ENCODE measurements at places on chromosomes 7 and 10.
A peak's percentile ranks its signal among the peaks of the same experiment; 100 is the strongest.

- DNase-seq = peak; percentile 31
These were observed 531.2 kb downstream of the HTR7 start for GRCh38 chr10:90326498-90327267.

DNA sequence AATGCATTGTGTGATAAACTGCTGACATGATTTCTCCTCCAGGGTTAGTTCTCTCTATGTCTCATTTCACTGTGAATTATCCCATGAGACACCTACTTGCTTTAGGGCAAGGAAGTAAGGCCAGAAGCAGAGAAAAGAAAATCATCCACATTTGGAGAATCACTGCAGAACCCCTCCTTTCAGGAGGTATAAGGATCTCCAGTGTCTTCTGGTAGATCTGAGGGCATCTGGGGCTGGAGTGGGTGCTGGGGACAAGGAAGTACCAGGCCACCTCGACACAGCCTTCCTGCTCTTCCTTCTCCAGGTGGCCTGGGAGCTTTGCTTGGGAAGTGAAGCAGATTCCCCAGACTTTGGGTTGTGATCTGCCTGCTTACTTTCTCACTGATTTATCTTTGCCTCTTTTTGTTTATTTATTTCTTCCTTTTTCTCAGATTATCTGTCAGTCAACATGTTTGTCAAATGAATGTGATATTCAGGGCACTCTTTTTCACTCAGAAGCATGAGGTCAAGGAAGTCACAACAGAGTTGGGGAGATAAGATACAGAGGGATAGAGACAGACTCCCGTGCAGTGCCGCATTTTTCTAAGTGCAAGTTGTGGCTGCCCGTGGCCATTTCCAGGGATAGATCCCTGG, 12.4 kb upstream of the CAMK2G start:
- DNase-seq = peak; percentile 66

DNA sequence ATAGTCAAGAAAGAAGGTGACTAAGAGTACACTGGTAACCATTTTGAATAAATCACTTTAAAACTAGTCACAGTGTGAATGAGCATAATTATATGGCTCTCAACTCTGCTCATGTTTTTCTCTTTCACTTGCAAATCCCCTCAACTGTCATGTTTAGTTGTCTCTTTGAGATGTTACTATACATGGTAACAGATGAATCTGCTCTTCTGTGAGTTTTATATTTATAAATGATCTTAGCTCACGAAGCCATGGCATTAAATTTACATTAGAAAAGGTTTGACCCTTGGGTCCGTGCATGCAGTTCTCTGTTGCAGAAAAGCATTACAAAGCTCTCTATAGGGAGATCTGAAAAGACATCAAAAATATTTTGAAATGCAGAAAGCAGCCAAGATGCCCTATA, 33.0 kb upstream of the LRRTM3 start:
- DNase-seq = no peak

- DNase-seq = no peak
These were observed 20.4 kb upstream of the C10orf71 start for GRCh38 chr10:49278497-49278981.

DNA sequence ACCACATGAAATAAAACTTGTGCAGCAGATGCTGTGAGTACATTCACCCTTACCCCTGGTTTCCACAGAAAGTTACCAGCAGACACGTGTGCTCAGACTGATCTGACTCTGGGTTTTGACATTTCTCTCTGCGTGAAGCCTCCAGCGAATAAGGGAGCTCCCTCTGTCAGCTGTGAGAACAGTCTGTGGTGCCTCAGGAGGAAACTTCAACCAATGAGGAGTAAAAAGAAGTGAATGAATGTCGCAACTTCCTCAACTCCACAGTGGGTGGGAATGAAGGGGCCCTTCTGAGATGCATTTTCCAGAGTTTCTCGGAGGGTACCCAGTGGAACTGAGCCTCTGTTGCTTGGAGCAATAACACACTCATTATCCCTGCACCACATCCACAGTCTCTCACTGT, 743.4 kb downstream of the TNS3 start:
- DNase-seq = no peak

DNA sequence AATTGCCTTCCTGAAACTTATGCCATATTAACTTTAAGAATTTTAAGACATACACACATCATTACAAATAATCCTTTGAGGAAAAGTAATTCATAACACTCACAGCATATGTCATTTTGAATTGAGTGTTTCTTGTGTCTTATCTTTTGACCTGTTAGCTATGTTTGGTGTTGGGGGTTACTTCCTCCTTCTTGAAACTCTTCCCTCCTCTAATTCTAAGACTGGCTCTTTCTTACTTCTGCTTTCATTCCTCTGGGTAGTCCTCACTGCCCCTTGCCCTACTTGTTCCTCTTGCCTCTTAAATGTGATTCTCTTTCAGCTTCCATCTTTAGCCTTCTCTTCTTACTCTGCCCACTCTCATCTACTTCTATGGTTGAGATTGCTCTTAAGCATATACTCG, 28.3 kb upstream of the PIP4K2A start:
- no peak for DNase-seq

GRCh38 chr10:106011250-106011649, 1153.3 kb downstream of the SORCS1 start:
- no peak for DNase-seq

- peak; percentile 49 for DNase-seq
These were observed 8.1 kb upstream of the VDAC2 start for GRCh38 chr10:75202321-75203045.

GRCh38 chr7:774161-775109, 47.4 kb upstream of the PRKAR1B start:
- DNase-seq = peak; percentile 32

GRCh38 chr10:100996678-100997359, 2.8 kb upstream of the LZTS2 start:
- peak; percentile 42 for DNase-seq

DNA sequence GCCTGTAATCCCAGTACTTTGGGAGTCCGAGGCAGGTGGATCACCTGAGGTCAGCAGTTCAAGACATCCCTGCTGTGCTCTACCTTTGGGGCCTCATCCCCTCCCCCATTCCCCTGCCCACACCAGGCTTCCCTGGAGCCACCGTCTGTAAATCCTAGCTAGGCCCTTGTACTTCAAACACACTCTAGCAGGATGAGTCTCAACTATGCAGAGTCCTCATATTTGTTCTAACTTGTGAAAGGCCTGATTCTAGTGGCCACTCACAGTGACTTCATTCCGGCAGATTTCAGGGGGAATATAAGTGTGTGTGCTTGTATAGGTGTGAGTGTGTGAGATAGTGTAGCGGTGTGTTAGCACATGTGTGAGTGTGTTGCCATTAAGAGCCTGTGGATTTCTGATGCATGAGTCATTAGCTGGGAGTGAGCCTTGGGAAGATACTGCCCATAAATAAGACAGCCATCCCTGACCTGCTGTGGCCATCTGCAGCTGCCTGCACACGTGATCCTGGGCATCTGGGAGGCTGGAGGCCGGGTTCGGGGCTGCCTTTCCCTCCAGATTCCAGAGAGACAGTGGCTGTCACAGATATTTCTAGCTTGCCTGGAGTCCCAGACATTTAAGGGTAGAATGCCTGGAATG, 1.7 kb upstream of the NEURL1 start:
- DNase-seq = peak; percentile 91

- peak; percentile 8 for DNase-seq
These were observed 49.1 kb upstream of the CDC14C start for GRCh38 chr7:48875045-48875916.

GRCh38 chr10:12235116-12235694, 39.2 kb downstream of the CDC123 start:
- no peak for DNase-seq

DNA sequence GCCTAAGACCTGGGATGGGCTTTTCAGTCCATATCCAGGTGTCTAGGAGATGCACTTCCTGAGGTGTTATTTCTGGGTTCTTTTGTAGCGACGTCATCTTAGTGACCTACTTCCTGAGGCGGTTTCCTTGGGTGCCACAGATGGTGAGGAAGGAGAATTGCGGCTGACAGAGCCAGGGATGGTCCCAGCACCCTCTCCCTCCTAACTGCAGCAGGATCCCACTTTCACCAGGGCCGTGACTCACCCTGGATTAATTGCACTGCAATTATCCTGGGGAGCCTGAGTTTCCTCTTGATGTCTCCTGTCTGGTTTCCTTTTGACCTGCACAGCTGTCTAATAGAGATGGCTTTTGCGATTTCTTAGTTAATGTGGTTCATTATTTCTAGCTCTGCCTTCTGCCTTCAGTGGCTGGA, 271.7 kb downstream of the TCF7L2 start:
- peak; percentile 57 for DNase-seq

GRCh38 chr7:44534501-44534900, 6.6 kb downstream of the NPC1L1 start:
- DNase-seq = peak; percentile 69

- no peak for DNase-seq
These were observed 16.5 kb upstream of the GPR37 start for GRCh38 chr7:124781907-124782734.

DNA sequence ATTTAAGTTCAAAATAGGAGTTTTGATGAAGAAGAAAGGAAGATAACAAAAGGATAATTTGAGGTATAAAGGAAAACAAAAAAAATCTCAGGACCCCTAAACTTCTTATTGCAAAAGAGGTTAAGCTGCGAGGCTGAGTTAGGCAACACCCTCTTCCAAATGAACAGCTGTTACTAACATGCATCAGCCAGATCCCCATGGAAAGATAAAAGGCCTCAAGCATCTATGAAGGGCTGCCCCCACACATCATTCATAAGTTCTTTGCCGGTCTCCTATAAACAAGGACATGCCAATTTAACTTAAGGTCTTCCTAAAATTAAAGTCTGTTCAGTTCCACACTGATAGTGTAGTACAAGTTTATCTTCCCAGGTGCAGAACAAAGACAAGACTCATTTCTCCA, 75.8 kb upstream of the IMMP2L start:
- DNase-seq = no peak

DNA sequence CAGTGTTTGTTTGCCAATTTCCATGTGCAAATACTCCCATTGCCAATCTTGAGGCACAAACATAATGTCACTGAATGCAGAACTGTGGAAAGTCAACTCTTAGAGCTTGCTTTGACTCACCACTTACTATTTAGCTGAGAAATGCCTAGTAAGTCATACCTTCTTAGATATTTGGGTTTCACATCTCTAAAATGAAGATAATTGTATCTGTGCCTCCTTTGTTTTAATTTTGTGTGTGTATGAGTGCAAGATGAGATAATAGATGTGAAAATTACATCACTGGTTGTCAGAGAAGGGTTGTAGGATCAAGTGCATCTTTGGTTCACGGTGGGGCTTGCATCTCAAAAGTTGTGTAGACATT, 407.5 kb downstream of the INHBA start:
- no peak for DNase-seq

GRCh38 chr10:76139431-76139830, 708.0 kb downstream of the LRMDA start:
- DNase-seq = no peak

GRCh38 chr7:104779888-104780287, 234.1 kb upstream of the KMT2E start:
- DNase-seq = no peak

DNA sequence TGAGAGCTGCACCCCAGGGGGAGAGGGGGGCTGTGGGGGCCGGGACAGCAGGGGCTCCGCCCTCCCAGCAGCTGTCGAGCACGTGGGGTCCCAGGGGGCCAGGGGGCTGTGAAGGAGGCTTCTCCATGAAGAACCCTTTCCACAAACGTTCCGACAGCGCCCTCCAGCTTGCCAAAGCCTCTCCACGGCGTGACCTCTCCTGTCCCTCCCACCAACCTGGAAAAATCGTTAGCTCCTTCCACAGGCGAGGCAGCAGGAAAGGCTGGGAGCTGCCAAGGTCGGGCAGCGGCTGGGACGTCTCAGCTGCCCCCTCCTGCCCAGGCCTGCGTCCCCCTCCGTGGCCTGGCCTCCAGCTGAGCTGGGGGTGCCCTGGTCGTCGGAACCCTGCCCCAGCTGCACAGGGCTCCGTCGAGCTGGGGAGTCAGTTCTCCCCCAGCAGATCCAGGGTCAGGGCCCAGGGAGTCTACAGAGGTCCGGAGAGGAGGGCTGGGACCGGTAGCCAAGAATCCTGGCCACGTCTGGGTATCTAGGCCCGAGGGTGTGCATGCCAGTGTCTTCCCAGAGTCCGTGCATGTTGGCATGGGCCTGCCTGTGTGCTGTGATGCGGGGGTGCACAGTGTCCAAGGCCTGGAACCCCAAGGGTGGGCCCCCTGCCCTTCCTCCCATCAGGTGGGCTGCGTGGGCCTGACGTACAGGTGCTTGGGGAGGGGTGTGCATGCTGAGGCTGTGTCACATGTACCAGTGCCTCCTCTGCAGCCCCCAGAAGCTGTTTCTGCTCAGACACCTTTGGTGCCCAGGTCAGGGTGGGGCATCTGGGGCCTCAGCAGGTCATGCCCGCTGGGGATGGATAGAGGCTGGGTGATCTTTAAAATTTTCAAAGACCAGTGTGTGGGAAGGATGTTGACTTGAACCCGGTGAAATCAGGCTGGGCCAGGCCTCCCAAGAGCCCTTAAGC, 66.5 kb downstream of the UNCX start:
- no peak for DNase-seq

Measured in ELR (cell line).